Hematopoietic multipotent progenitor cell treated with erythropoietin and hydrocortisone succinate and interleukin-3 and kit ligand, for 15 days (in vitro differentiated cells): ENCODE measurements at places on chromosomes 3 and 15.

GRCh38 chr3:111864821-111865656 lies 6.0 kb downstream of the PHLDB2 start:
- no peak for DNase-seq

DNA sequence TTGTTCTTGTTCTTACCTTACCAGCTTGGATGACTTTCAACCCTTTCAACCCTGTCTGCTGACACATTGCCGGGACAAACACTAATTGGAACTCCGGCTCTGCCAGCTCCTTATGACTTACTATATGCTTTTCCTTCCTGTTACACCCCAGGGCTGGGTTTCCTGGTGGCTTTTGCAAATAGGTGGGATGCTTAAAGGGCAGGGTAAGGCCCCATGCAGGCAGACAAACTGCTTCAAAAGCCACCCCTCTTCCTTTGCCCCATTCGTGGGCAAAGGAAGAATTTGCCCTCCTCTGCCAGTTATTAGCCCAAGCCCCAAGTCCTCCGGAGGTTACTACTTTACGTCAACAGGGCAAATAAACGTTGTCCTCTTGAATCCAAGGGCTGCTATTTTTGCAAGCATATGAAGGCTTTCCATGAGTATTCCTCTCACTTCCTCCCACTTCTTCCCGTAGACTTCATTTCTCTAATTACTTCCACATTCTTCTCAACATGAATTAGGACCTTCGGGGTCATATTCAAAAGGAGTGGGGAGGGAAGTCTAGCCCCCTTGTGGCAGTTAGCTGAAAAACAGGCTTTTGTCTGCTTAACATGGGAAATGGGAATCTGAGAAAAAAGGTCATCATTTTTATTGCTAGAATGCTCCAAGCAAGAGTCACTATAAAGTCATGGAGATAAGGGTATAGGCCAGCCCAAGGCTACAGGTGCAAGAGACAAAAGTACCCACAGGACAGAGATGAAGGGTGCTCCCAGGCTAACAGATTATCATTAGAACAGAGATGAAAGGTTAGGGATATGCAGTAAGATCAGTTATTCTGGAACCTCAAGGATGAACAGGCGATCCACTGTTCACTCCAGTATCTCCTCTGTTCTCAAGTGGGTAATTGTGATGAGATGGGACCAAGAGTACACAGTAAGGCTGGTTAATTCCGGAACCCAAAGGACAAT lies 56.3 kb upstream of the FSTL1 start:
- DNase-seq: peak; percentile 6

DNA sequence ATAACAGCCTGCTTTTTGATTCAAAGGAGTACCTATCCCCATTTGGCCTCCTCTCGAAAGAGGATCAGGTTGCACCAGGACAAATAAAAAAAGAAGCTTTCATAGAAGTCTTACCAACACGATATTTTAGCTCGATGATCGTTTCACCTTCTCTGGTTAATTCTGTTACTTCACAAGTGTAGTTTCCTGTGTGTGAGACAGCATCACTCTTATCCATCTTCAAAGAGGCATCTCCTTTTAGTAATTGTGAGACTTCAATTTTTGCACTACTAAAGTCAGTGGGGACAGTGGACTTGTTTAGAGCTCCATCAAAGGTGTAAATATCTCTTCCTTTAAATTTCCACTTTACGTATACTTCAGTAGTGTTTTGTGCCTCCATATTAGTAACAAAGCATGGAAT lies 11.0 kb downstream of the CD47 start:
- DNase-seq: no peak

DNA sequence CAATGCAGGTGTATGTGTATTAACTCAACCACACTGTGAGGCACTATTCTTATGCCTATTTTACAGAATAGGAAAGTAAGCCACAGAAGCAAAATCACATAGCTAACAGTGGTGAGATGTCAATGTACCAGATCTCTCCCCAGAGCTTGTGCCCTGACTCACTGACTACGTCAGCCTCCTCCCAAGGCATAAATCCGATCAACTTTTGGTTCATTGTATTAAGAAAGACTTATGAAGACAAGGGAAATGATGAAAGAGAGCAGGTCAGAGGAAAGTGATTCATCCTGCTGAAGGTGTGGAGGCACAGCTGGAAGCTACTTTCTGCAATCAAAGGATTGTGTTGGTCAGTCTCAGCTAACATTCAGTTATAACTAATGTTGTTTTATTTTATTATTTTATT lies 33.0 kb upstream of the SV2B start:
- no peak for DNase-seq

GRCh38 chr3:85426121-85426520 lies 467.3 kb downstream of the CADM2 start:
- no peak for DNase-seq

DNA sequence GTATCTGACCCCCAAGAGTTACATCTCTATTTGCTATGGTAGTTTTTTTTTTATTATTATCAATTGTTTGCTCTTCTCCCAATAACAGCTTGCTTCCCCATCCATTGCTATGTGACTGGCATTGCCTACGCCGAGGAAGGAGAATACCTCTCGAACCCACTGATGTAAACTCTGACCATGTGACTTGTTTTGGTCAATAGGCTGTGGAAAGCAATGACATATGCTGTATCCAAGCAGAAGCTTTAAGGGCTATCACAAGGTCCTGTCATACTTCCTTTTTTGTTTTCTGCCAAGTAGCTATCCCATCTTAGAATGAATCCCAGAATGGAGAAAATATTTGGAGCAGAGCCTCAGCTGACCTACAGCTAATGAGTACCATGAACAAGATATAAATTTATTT lies 111.0 kb upstream of the FRMD4B start:
- DNase-seq: no peak

GRCh38 chr3:42996633-42997075 lies 17.5 kb downstream of the GASK1A start:
- no peak for DNase-seq

DNA sequence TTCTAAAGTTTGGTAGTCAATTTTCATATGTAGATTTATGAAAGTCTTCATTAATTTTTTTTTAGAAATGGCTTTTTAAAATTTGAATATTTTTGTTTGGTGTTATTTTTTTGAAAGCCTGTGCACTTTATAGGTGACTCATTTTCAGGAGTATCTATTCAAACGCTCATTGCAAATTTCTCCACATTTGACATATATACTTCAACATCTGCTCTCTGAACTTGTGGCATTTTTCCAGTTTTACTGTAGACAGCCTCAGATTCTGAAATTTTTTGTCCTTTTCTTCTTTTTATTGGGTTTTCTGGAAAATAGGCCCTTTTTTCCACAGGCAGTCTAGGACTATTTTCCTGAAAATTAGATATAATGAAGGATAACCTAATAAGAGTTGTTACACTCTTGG lies 396.6 kb downstream of the RBMS3 start:
- no peak for DNase-seq

DNA sequence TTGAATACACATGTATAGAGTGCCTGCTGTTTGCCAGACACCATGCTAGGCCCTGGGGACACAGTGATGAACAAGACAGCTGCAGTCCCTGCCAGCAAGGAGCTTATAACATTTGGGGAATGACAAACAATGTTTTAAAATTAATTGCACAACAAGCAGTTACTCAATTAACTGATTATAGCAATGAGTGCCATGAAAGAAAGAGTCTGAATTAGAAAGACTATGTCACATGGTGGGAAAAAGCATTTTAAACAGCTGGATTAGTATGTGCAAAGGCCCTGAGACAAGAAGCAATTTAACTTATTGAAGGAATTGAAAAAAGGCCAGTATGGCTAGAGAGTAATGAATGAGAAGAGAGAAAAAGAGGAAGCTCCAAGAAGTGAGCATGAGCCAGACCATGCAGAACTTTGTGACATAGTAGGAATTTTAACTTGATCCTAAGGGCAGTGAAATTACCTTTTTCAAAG lies 64.5 kb upstream of the PLXNA1 start:
- no peak for DNase-seq

- no peak for DNase-seq
Measured at GRCh38 chr3:37608061-37608702, 253.5 kb upstream of the CTDSPL start.

DNA sequence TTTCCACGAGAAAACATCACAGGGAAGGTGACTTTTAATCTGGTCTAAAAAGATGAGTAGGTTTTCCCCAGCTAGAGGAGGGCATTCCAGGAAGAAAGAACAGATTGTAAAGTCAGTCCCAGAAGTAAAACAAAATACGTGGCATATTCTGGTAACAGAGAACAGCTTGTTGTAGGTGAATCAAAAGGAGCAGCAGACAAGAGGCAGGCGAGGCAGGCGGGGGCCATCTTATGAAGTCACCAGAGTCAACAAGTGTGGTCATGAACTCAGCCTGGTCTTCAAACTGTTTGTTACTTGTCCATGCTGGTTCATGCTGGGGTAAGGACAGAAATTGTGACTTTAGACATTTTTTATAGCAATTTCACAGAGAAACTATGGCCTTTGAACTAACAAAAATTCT lies 4.0 kb upstream of the POPDC2 start:
- no peak for DNase-seq

GRCh38 chr3:98657457-98657856 lies 64.0 kb upstream of the CPOX start:
- peak; percentile 49 for DNase-seq

- no peak for DNase-seq
Measured at GRCh38 chr3:31039145-31039544, 144.7 kb upstream of the GADL1 start.

GRCh38 chr15:101710806-101711205 lies 13.5 kb downstream of the TARS3 start:
- DNase-seq: no peak

DNA sequence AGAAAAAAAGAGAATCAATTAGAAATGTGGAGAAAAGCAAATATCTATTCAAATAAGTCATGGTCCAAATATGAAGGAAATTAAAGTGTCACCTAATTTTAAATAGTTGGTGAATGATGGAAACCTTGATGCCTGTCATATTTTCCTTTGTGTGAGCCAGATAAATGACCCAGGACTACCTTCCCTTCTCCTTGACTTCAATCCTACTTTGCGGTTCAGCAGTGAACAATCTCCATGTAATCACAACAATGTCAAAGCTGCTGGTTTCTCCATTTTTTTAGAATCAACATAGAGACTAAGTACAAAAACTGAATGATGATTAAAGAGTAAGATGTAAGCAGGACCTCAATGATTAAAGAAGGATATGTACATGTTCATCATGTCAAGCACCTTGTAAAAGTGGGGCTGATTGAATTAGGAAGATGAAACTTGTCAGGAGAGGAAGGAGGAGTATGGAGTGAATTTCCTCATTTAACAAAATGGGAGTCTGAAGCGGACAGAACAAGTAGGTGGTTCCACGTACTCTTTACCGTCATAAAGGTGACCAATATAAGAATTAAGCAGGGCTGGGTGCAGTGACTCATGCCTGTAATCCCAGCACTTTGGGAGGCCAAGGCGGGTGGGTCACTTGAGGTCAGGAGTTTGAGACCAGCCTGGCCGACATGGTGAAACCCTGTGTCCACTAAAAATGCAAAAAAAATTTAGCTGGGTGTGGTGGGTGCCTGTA lies 43.1 kb downstream of the TRPM1 start:
- no peak for DNase-seq

DNA sequence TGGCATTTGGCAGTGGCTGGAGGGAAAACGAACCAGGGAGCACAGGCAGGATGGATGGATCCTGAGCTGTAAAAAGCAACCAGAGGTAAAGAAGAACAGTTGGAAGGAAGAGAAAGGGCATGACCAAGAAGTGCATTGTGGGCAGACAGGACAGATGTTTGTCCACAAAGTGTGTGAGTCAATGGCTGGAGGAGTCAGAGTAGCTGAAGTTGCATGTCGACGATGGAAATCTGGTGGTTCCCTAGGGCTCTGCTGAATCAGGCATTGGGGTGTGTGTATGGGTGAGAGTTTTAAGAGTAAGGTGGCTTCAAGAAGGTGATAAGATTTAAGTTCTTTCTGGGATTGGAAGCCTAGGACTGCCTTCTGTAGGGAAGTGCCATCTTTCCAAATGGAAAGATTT lies 214.0 kb upstream of the BHLHE40 start:
- no peak for DNase-seq

- no peak for DNase-seq
Measured at GRCh38 chr3:79329154-79329553, 438.6 kb downstream of the ROBO1 start.
